ENCODE measurements at places on chromosomes 2 and 18.

- DNase-seq, result no peak
Measured at GRCh38 chr18:62799977-62800376, 84.6 kb downstream of the PHLPP1 start.

DNA sequence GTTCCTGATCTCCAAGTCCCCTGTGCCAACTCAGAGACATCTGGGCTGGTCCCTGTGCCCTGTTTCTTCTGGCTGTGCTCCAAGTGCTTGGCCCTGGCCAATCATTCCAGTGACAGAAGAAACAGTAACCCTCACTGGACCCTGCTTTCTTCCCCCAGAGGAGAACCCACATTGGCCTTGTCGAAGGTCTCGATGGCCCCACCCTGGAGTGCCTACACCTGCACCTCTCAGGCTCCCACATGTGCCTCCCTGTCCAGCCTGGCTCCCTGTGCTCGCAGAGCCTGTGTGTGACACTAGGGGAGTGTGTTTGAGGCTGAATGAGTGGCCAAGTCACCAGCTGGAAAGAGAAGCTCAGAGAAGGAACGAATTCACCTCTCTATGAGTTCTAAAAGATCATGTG lies 5.9 kb upstream of the MAL start:
- no peak for DNase-seq

GRCh38 chr2:133363884-133364283 lies 204.4 kb downstream of the NCKAP5 start:
- no peak for DNase-seq

GRCh38 chr2:55862246-55862645 lies 61.3 kb downstream of the EFEMP1 start:
- peak; percentile 73 for DNase-seq

- DNase-seq, result no peak
Measured at GRCh38 chr2:137172162-137172561, 406.8 kb downstream of the THSD7B start.
